ENCODE measurements at places on chromosomes 13 and 19. TPM values are rescaled to one million over a fixed set of nuclear protein-coding genes. Genes with fewer than 3 reads are reported as not detected.

- H3K4me3 ChIP-seq = no peak overlapping the region
- peak; percentile 71 for DNase-seq
- no peaks in the 10 kb centered on the region for H3K27me3 ChIP-seq
- H3K36me3 ChIP-seq = no peaks in the 10 kb centered on the region
- H3K27ac ChIP-seq = no peak overlapping the region
- H3K4me1 ChIP-seq = no peaks in the 10 kb centered on the region
Observed at GRCh38 chr19:23817519-23817918, 58.8 kb upstream of the ZNF681 start.

DNA sequence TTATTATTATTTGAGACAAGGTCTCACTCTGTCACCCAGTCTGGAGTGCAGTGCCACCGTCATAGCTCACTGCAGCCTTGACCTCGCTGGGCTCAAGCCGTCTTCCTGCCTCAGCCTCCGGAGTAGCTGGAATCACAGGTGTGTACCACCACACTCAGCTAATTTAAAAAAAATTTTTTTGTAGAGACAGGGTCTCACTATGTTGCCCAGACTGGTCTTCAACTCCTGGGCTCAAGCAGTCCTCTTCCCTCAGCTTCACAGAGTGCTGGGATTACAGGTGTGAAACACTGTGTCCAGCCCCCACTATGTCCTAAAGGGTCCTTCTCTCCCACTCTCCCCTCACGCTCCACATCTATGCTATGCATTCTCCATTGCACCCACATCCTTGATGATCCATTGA, 9.1 kb upstream of the TLE2 start:
- no peaks in the 10 kb centered on the region for H3K27me3 ChIP-seq
- no peaks in the 10 kb centered on the region for H3K36me3 ChIP-seq
- H3K4me1 ChIP-seq = peaks cover 26% of the 10 kb centered on the region
- H3K27ac ChIP-seq = no peak overlapping the region
- DNase-seq = no peak

- no peak overlapping the region for H3K27ac ChIP-seq
Observed at GRCh38 chr13:51697855-51698254, 106.1 kb downstream of the DHRS12 start.

DNA sequence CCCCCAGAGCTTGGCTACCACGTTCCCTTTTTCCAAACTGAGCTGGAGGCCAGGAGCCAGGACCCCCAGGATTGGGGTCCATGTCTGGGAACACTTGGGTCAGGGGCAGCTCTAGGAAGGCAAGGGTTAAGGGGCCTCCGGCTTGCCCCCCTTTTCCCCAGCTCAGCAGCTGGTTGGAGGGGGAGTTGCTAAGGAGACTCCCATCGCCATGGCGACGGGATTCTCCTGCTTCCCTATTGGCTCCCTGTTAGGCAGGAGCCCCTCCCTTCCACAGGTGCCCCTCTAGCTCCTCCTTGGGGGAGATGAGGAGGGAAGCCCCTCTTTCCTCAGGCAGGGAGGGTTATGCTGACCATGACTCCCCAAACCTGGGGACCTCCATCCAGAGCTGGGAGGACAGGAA, 33.9 kb downstream of the PDE4A start:
- no peak overlapping the region for H3K27ac ChIP-seq
- DNase-seq = peak; percentile 64
- H3K4me3 ChIP-seq = no peak overlapping the region

- no peaks in the 10 kb centered on the region for H3K27me3 ChIP-seq
- H3K36me3 ChIP-seq = no peaks in the 10 kb centered on the region
- H3K4me3 ChIP-seq = no peak overlapping the region
- H3K27ac ChIP-seq = no peak overlapping the region
- H3K4me1 ChIP-seq = no peaks in the 10 kb centered on the region
Observed at GRCh38 chr13:71624653-71625600, 242.1 kb downstream of the DACH1 start.

Gene IZUMO2
- 37.3 TPM for total RNA-seq

Gene OR10H4
- total RNA-seq = not detected

Data from testis (tissue), 5 donors.